ENCODE measurements at places on chromosomes 7 and 10.

DNA sequence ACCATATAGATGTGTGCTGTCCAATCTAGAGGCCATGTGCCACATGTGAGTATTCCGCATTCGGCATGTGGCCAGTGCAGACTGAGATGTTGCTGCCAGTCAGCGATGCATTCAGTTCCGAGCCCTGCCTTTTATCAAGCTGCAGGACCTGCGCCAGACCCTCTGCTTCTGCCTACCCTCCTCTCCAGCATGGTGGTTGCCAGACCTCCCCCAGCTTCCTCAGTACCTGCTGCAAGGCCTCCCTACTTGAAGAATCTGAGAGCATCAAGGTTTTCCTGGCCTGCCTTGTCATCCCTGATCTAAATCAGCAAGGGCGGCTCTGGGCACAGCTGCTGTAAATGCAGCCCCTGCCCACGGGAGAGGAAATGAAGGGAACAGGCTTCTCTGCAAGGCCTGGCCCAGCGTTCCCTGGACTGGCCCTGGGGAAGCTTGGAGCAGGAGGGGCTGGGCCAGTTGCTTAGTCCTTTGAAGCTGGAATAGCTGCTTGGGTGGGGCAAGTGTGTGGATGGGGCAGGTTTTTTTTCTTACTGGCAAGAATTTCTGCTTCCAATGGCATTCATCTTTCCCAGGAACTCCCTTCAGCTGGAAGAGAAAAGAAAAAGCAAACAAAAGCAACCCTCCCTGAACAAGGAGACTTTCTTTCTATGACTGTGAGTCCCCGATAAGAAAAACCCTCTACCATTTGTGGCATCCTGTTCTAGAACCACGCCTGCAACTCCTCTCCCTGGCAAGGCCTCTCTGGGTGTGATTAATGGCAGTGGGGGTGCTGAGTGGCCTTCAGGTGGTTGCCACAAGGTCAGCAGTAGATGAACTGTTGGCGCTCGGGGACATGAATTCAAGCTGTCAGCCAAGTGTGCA lies 93.0 kb downstream of the NHLRC2 start:
- no peak for DNase-seq

DNA sequence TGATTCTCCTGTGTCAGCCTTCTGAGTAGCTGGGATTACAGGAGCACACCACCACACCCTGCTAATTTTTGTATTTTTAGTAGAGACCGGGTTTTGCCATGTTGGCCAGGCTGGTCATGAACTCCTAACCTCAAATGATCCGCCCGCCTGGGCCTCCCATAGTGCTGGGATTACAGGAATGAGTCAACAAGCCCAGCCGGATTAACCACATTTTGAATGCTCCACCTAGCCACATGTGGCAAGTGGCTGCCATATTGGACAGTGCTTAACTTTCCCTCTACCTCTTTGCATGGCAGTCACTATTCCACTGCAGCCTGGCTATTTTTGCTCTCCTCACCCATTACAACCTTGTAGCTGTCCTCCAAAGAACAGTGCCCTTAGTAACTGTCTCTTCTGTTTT lies 160.1 kb downstream of the GATA3 start:
- no peak for DNase-seq

DNA sequence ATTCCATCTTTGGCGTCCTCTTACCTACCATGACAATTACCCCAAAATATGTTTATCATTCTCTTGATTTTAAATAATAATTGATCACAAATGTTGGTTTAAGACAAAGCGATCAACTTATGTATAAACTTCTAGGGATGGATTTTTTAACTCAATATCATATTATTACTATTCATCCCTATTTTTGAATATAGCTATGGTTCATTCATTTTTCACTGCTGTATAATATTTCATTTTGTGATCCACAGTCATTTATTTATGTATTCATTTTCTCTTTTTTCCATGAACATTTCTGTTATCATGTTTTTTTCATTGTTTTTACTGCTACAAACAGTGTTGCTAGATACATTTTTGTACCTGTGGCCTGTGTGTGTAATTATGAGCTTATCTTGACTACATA lies 61.3 kb upstream of the MET start:
- no peak for DNase-seq

- no peak for DNase-seq
These were observed 800 bp downstream of the MINDY3 start for GRCh38 chr10:15859509-15859905.

DNA sequence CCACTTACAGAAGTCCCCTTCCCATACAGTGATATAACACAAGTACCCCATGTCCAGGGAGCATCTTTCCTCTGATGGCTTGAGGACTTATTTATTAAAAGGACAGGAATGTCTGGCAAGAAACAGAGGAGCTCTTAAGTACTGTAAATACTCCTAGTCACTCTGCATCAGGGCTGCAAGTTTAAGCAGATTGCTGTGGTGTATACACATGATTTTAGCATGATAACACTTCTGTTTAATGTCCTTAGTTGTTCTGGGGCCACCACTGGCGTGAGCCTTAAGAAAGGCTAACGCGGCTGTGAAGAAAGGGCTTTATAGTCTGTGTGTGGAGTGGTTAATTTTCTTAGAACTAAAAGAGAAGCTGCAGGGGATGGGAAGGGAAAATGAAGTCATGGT lies 65.7 kb downstream of the GBF1 start:
- no peak for DNase-seq

DNA sequence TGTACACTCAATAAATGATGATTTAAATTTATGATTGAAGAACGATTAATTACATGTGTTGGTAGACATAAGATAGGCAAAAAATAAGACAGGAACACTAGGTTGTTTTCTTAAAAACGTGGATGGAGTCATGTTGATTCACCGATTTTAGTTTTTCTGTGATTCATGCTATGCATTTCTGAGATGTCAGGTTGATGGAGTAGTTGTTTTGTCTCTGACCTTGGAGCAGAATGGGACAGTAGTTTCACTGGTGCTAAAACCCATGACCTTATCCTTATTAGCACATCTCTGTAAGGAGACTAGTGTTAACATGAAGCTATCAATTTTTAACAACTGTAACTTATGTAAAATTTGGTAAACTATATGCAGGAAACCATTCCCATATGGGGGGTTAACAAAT lies 611.6 kb upstream of the FZD8 start:
- DNase-seq, result no peak

DNA sequence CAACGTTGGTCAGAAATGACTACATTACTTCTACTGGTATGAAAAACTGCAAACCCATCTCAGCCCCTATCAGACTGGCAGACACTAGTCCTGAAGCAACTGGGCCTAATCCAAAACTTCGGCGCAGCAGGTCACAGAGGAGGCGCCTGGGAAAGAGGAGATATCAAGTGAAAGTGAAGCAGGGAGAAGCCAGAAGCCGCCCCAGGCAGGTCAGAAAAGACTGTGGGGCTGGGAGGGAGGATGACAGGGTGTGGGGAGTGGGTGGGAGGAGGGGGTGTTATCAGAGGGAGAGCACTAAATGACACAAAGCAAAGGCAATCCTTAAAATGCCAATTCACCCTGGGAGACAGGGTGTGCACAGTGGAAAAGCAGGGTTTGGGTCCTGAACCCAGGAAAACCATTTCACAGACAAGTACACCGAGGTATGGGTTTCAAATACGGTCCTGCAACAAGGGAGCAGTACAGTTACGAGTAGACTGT lies 731 bp downstream of the CHCHD3 start:
- no peak for DNase-seq

- DNase-seq, result no peak
These were observed 23.7 kb downstream of the SRRM3 start for GRCh38 chr7:76225379-76225778.

DNA sequence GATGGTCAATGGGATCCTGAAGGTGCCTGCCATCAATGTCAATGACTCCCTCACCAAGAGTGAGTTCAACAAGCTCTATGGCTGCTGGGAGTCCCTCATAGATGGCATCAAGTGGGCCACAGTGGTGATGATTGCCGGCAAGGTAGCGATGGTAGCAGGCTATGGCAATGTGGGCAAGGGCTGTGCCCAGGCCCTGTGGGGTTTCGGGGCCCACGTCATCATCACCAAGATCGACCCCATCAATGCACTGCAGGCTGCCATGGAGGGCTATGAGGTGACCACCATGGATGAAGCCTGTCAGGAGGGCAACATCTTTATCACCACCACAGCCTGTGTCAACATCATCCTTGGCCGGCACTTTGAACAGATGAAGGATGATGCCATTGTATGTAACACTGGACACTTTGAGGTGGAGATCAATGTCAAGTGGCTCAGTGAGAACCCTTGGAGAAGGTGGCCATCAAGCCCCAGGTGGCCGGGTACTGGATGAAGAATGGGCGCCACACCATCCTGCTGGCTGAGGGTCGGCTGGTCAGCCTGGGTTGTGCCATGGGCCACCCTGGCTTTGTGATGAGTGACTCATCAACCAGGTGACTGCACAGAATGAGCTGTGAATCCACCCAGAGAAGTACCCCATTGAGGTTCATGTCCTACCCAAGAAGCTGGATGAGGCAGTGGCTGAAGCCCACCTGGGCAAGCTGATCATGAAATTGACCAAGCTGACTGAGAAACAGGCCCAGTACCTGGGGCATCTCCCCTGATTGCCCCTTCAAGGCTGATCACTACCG lies 63.0 kb upstream of the ANTXRL start:
- DNase-seq, result no peak

DNA sequence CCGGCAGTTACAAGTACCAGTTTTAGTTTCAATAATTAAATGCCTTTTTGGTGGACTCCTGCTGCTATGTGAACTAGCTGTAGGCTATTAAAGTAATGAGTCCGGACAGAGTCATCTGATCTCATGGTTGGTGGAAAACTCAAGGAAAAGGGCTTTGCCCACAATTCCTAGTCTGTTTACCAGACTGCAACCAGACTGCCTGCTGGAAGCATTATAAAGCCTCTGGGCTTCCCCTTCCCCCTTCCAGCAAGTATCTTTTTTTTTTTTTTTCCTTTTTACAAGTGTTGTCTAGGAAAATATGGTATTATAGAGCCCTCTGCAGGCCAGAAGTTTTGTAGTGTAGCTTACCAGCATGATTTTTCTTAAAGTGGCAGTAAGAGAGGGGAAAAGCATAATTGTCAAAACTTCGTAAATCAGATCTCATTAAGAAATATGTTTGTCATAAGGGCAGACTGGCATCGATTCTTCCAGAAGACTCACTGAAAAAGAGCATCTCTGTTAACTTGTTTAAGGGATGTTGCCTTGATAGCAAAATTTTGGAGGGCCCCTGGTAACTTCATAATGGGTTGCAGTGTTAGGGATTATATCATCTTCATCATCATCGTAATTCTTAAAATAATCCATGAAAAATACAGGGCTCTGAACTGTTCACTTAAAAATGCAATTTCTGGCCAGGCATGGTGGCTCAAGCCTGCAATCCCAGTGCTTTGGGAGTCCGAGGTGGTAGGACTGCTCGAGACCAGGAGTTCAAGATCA lies 181.3 kb downstream of the TAX1BP1 start:
- DNase-seq, result no peak

DNA sequence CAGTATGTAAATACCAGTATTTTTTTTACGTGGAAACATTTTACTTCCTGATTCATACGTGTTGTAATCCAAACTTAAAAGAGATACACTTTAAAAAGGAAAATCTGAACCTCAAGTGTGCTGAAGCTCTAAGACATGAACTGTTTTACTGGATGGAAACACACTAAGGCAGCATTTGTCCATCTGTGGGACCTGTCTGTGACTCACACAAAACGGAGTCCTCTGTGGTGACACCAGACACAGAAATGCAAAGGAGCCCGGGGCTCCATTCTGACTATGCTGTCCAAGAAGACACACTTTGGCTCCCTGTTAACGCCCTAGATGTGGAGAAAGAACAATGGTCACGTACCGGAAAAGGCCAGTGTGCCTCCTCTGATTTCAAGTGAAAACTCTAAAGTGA lies 23.9 kb downstream of the RNF133 start:
- DNase-seq, result no peak

- no peak for DNase-seq
These were observed 1.8 kb downstream of the PFKFB3 start for GRCh38 chr10:6204341-6205191.

GRCh38 chr10:97333351-97333600 lies 1.3 kb downstream of the FRAT2 start:
- DNase-seq, result no peak

DNA sequence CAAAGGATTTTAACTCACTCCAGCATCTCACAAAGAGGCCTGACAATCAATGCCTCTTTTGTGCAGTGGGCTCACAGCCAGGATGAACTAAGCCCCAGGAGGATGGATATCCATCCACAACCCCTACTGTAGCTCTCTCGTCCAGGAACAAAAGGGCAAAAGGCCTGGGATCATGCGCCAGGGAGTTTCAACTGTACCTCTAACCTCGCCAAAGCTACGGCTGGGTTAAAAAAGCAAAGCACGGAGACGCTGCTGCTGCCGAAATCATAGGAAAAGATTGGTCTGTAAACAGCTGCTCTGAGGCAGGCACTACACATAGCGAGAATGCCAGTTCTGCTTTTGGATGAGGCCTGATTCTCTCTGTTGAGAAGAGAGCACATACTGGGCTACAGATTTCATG lies 32.1 kb downstream of the VSTM4 start:
- DNase-seq, result no peak

GRCh38 chr7:27771111-27771510 lies 31.1 kb downstream of the TAX1BP1 start:
- no peak for DNase-seq

GRCh38 chr7:11830582-11831155 lies 1.3 kb downstream of the THSD7A start:
- no peak for DNase-seq

DNA sequence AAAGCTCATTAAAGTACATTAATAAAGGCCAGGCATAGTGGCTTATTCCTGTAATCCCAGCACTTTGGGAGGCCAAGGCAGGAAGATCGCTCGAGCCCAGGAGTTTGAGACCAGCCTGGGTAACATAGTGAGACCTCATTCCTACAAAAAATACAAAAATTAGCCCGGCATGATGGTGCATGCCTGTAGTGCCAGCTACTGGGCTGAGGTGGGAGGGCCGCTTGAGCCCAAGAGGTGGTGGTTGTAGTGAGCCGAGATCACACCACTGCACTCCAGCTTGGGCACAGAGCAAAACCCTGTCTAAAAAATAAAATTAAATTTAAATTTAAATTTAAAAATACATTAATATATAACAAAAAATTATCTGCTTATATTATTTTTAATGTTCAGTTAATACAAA lies 7.1 kb upstream of the TAS2R39 start:
- no peak for DNase-seq

GRCh38 chr7:105910172-105910571 lies 33.8 kb upstream of the ATXN7L1 start:
- no peak for DNase-seq

All from D721Med (cell line).